ENCODE measurements at places on chromosomes 6 and 20. TPM values are rescaled to one million over a fixed set of nuclear protein-coding genes. Genes with fewer than 3 reads are reported as not detected.

DNA sequence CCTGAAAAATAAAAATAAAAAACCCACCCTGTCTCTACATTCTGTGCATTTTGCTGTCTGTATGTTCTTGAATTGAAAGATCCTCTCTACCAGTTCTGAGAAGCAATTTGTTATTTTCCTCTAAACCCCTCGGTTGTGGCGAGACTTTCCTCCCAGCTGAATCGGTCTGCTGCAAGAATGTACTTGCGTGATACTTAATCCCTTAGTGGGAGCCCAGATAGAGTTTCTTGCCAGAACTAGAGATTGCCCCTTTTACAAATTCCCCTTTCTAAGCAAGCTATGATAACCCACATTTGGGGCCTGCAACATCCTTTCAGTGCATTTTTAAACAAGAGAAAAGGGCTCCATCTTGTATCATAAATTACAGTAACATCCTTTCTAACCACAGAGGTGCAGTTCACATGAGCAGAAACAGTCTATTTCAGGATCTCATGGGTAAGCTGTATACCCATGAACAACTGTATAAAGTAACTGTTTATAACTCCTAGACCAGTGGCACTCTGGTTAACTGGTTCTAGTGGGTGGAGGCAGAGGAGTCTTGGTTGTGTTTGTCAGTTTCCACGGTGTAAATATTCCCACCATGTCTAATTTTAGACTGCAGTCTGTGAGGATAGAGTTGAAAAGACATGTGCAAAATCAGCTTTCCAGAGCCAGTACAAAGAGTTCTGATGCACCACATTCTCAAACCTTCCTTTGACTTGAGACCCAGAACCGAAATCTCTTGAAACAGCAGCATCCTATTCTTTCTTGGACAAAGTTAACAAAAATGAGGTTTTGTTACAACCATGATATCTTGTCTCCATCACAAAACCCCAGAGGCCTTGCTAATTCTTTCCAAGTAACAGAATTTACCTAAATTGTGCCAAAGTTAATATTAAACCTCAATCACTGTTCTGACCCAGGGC is 113.1 kb upstream of the ZNF217 start:
- DNase-seq = no peak
- no peaks in the 10 kb centered on the region for H3K36me3 ChIP-seq
- no peaks in the 10 kb centered on the region for H3K4me1 ChIP-seq
- no peaks in the 10 kb centered on the region for H3K27me3 ChIP-seq

GRCh38 chr6:15504040-15504495 is 158.8 kb downstream of the DTNBP1 start:
- H3K36me3 ChIP-seq = peaks cover 2% of the 10 kb centered on the region
- no peaks in the 10 kb centered on the region for H3K27me3 ChIP-seq
- H3K4me3 ChIP-seq = no peak overlapping the region
- peaks cover 11% of the 10 kb centered on the region for H3K4me1 ChIP-seq
- no peak overlapping the region for H3K27ac ChIP-seq
- no peak for DNase-seq

The AARS2 gene
- total RNA-seq = 18.0 TPM

The APCDD1L gene
- total RNA-seq = 0.88 TPM

DNA sequence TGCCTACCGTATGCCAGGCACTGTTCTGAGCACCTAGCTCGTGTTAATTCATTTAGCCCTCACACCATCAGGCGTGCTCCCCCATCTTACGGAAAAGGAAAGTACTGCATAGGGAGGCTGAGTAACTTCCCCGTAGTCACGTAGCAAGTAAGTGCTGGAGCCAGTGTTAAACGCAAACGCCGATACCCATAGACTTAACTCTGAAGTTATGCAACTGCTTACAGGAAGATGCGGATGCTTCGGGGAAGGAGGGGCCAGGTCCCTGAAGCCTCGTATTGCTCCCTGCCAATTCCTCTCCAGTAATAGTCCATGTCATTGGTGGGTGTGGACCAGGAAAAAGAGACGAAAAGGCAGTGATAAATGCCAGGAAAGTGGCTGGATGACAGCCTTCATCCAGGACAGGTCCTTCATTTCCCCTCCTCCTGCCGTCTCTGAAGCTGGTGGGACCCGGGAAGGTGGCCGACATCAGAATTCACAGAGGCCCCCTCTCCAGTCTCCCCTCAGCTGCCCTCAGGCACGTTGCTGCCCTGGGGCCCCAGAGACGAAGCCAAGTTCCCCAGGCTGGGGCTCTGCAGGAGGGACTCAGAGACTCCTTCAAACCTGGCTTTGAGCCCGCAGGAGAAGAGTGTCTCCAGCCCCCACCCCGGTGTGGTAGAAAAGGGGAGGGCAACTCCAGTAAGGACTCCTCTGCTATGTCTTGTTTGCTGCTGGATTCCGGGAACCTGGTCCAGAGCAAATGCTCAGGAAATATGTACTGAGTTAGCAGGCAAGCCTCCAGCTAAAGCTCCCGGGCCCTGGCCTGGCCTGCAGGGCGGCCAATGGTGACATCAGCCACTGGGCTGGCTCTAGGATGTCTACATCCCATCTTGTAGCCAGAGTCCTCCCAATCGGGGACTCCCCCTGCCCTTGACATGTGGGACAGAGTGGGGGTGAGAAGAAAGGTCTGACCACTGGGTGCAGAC is 37.8 kb downstream of the RAB44 start:
- no peak overlapping the region for H3K4me3 ChIP-seq
- peaks cover 31% of the 10 kb centered on the region for H3K4me1 ChIP-seq
- H3K27ac ChIP-seq = no peak overlapping the region
- DNase-seq = peak; percentile 68
- H3K27me3 ChIP-seq = no peaks in the 10 kb centered on the region

GRCh38 chr6:168301648-168302398 is 17.8 kb downstream of the DACT2 start:
- H3K4me1 ChIP-seq = no peaks in the 10 kb centered on the region
- no peak for DNase-seq
- no peaks in the 10 kb centered on the region for H3K36me3 ChIP-seq

DNA sequence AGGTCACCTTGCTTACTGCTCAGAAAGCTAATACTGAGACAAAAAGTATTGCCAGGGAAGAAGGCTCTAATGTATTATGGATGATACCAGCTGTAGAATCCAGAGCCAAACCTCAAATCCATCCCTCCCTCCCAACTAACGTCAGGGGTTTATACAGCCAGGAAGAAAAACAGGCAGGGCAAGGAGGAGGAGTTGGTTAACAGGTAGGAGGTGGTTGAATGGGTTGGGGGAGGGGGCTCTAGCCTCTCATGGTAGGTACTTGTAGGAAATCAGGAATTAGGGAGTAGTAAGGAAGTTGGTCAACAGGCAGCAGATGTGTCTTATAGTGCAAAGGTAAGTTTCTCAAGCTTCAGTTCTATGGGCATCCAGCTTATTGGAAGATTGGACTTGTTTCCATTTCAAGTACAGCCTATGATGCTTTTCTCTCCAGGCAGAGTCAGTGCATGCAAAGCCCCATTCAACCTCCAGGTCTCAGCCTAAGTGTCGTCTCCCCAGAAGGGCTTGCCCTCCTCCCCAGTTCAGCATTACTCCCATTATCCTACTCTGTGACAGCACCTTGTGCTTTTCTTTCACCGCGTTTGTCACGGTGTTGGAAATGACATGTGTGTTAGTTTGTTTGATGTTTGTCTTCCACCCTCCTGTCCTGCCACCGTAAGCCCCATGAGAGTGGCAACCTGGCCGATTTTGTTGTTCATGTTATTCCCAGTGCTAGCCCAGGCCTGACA is 38.1 kb downstream of the PNLDC1 start:
- no peak overlapping the region for H3K27ac ChIP-seq
- no peak overlapping the region for H3K4me3 ChIP-seq
- H3K27me3 ChIP-seq = no peaks in the 10 kb centered on the region
- no peaks in the 10 kb centered on the region for H3K4me1 ChIP-seq

DNA sequence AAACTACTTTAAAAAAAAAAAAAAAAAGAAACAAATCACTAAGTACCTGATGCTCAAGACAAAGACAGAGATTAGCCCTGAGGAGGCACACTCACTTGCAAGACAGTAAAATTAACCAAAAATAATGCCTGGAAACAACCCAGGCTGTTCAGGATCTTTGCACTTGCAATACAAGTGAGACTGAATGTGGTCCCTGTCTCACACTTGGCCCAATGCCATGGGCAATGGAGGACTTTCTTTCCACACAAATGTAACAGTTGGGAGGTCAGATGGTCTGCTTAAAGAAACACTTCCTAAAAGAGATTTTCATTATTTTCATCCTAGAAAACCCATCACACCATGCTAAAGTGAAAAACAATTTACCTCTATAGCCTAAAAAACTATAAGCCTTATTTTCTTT is 16.2 kb downstream of the STAU1 start:
- DNase-seq = no peak
- H3K4me1 ChIP-seq = no peaks in the 10 kb centered on the region
- no peaks in the 10 kb centered on the region for H3K36me3 ChIP-seq
- no peaks in the 10 kb centered on the region for H3K27me3 ChIP-seq
- H3K27ac ChIP-seq = no peak overlapping the region

GRCh38 chr6:3751730-3752530 is 417 bp upstream of the PXDC1 start:
- H3K27ac ChIP-seq = peak overlapping the region; percentile 99
- H3K4me3 ChIP-seq = peak overlapping the region; percentile 85
- no peaks in the 10 kb centered on the region for H3K36me3 ChIP-seq
- no peaks in the 10 kb centered on the region for H3K27me3 ChIP-seq
- DNase-seq = peak; percentile 95

The TCP11 gene
- total RNA-seq = not detected

DNA sequence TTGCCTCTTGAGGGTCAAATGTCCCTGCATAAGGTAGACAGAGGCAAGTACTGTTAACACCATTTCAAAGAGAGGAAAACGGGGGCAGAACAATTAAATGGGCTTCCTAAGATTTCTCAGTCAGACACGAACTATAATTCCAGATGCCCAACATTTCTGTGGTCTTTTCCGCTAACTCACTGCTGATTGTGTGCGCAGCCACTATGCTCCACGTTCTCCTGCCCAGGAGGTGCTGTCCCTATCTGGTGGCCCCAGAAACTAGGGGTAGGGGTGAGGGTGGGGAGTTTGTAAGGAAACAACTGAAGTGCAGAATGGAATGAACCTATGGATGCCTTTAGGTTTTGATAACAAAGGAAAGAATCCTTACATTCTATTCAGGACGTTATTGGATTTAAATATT is 86.1 kb upstream of the BACH2 start:
- no peak overlapping the region for H3K27ac ChIP-seq
- no peaks in the 10 kb centered on the region for H3K36me3 ChIP-seq
- no peaks in the 10 kb centered on the region for H3K4me1 ChIP-seq
- H3K27me3 ChIP-seq = peaks cover 18% of the 10 kb centered on the region

The SRSF12 gene
- total RNA-seq = 0.18 TPM

DNA sequence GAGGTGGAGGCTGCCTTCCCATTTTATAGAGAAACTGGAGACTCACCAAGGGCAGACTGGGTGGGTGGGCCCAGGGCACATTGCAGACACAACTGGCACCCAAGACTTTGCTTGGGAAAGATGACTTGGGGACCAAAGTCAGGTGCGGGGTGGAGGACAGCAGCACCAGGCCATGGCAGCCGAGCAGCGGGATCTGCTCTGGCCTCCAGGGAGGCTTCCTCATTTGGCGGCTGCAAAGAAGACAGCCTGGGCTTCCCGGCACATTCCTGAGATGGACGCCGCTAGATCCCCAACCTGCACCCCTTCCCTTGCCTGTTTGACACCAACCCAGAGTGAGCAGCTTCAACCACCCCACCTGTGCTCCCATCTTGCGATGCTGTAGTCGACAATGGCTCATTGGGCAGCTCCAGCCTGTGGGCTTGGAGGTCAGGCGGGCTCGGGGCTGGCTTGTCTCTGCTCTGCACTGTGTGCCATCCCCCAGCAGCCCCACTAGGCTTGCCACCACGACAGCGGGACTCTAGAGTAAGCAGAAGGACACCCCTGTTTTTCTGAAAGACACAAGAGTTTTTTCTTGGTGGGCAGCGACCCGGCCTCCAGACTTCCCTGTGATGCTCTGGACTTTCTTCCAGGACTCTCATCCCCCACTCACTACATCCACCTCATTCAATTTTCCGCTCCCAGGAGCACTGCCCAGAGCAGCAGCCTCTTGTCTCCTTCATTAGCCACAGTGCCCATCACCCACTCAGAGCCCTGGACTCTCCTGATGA is 184.9 kb upstream of the CST7 start:
- no peaks in the 10 kb centered on the region for H3K36me3 ChIP-seq
- DNase-seq = no peak
- no peaks in the 10 kb centered on the region for H3K27me3 ChIP-seq
- H3K27ac ChIP-seq = no peak overlapping the region

DNA sequence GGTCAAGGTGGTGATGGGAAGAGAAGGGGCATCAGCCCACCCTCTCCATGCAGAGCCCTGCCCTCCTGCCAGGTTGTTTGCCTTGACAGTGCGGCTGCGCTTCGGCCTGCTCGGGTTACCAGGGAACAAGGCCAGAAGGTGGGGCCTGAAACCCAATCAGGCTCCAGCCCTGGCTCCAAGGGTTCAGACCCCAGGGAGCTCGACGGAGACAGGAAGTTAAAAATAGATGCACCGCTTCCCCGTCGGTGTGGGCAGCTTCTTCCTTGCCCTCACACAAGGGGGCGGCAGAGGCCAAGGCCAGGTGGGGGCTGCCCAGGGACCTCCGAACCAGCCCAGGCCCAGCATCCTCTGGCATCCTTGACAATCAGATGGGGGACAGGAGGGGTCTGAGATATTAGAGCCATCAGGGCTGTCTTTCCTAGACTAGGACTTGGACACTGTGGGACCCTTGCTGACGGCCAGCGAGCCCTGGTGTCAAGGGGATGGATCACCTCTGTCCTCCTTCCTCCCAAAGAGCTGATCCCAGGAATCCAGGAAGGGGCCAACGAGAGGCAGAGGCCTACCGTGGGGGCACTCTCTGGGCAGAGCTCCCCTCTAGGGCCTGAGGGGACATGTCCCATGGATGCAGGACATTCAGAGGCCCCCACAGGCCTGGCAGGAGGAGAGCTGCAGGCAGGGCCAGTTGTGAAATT is 65.2 kb downstream of the RIPOR3 start:
- no peaks in the 10 kb centered on the region for H3K36me3 ChIP-seq
- no peak overlapping the region for H3K4me3 ChIP-seq
- DNase-seq = no peak

GRCh38 chr6:15239616-15240364 is 6.1 kb upstream of the JARID2 start:
- H3K4me3 ChIP-seq = no peak overlapping the region
- H3K4me1 ChIP-seq = peaks cover 14% of the 10 kb centered on the region
- H3K27me3 ChIP-seq = no peaks in the 10 kb centered on the region
- DNase-seq = peak; percentile 77

The HTR1B gene
- total RNA-seq = 57.5 TPM

The IMPG1 gene
- not detected for total RNA-seq

DNA sequence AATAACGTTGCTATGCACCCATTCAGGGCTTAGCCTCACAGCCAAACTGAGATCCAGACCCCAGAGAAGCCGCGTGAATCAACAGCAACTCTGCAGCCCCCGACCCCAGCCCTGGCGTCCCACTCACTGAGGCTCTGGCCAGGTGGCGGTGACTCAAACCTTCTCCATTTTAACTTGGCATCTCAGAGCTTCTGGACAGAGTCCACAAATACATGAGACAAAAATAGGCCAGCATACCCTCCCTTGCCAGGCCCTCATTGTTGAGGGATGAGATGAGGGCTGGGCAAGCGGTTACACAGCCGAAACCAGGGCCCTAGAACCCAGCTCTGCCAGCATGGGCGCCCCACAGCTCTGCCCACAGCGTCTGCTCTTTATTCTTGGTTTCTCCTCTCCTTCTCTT is 118.4 kb downstream of the MYLK4 start:
- H3K27me3 ChIP-seq = no peaks in the 10 kb centered on the region
- no peak for DNase-seq
- no peak overlapping the region for H3K4me3 ChIP-seq
- H3K4me1 ChIP-seq = peaks cover 15% of the 10 kb centered on the region

- no peak overlapping the region for H3K27ac ChIP-seq
- peaks cover 2% of the 10 kb centered on the region for H3K4me1 ChIP-seq
- H3K27me3 ChIP-seq = no peaks in the 10 kb centered on the region
Observed at GRCh38 chr6:169965657-169966311, 214.4 kb downstream of the ERMARD start.

GRCh38 chr6:5004373-5005037 is 668 bp upstream of the RPP40 start:
- DNase-seq = no peak
- no peaks in the 10 kb centered on the region for H3K36me3 ChIP-seq
- H3K4me3 ChIP-seq = peak overlapping the region; percentile 51
- no peaks in the 10 kb centered on the region for H3K27me3 ChIP-seq
